DMS 273 treated with DMSO at 0.1 percent for 48 hours (cell line): ENCODE measurements at places on chromosomes 1 and 21.
A peak's percentile ranks its signal among the peaks of the same experiment; 100 is the strongest.

DNA sequence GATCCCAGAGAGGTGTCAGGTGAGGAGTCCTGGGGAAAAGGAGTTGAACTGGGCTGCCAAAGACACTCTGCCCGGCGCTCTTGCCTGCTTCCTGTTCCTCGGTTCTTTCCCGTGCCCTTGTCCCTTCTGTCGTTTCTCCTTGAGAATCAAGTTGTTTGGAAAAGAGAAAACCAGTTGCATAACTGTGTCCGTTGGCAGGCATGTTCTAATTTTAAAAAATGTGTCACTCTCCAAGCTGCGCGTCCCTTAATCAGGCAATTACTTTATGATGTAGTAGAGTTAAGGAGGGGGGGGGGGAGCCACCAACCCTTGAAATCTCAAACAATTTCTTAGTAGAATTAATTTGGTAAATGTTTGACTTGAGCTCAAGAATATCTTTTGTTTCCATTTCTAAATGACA, 105.9 kb upstream of the IGSF21 start:
- DNase-seq, result no peak

- no peak for DNase-seq
Observed at GRCh38 chr21:41610042-41610839, 102.3 kb upstream of the TMPRSS2 start.

DNA sequence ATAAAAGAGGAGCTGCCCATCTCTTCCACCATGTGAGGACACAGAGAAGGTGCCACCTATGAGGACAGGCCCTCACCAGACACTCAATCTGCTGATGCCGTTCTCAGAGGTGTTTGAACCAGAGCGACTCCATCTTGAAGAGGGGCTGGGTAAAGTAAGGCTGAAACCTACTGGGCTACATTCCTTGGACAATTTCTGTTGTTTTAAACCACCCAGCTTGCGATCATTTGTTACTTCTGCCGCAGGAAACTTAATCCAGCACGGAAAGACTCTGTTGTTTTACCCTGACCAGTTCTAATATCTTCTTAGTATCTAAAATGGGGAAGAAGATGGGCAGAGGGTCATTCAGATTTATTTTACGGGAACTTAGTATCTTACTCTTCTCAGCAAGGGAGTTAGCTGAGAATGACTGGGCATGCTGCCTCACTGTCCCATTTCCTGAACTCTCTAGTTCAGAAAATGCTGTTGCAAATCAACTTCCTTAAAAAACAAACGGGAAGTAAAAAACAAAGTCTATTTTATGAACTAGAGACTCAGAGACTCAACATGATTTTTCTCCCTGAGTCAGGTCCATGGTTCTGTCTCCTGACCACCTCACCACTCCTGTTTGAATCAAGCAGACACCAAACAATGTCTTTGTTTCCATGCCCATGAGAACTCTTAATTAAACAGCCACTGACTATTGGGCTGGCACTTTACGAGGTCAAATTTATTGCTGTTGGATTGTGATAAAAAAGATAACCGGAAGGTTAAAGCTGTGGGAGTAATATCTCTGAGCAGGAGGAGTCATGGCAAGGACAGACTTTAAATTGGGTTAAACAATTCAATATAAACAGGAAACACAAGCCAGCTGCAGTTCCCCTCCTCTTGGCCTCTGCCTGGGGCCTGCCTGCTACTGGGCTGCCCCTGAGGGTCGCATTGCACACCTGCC, 23.8 kb upstream of the IFNAR1 start:
- no peak for DNase-seq

DNA sequence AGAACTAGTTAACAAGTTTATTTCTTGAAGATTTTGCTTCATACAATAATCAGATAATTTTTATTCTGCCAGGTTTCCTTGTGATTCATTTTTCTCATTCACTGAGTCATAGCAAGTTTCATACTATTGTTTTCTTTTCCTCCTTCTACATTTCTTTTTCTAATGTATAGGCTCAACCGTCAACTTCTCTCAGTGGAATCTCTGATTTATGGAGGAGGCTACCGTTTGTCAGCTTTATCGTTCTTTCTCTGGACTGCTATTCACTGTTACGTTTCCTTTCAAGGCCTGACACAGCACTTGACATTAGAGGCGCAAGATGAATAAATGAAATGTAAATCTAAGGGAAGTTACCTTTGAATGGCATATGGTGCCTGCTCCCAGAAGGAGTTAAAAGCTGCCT, 284.3 kb upstream of the NR5A2 start:
- DNase-seq, result no peak

GRCh38 chr1:78007677-78008341, 3.1 kb downstream of the DNAJB4 start:
- DNase-seq, result no peak

DNA sequence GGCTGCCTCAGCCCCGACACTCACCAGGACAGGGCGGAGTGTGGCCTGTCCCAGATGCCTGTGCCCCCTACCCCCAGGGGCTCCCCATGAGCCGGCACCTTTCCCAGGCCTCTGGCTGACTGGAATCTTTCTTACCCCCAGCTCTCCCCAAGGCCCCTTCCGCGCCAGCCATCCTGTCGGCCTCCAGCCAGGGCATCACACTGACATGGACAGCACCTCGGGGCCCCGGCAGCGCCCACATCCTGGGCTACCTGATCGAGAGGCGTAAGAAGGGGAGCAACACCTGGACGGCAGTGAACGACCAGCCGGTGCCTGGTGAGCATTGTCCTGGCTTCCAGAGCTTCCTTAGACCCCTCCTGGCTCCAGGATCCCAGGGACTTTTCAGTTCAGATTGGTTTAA, 26.5 kb downstream of the IGFN1 start:
- DNase-seq, result no peak

- no peak for DNase-seq
Observed at GRCh38 chr1:7279769-7280168, 491.3 kb upstream of the VAMP3 start.

DNA sequence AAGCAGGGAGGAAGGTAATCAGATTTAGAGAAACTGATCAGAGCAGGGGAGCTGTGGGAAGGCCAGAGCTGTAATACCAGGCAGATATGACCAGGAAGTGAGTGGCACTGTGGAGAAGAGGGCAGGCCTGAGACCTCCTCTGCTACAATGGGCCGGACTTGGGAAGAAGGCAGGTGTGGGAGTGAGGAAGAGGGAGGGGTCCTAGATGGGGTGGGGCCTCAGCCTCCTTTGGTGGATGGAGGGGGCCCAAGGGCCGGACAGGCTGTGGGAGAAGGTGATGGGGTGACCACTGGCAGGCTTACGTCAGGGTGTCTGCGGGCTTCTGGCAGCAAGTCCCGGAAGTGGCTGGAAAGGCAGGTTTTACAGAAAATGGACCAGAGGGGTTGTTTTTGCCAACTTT, 5.0 kb upstream of the HPCA start:
- peak; percentile 26 for DNase-seq

DNA sequence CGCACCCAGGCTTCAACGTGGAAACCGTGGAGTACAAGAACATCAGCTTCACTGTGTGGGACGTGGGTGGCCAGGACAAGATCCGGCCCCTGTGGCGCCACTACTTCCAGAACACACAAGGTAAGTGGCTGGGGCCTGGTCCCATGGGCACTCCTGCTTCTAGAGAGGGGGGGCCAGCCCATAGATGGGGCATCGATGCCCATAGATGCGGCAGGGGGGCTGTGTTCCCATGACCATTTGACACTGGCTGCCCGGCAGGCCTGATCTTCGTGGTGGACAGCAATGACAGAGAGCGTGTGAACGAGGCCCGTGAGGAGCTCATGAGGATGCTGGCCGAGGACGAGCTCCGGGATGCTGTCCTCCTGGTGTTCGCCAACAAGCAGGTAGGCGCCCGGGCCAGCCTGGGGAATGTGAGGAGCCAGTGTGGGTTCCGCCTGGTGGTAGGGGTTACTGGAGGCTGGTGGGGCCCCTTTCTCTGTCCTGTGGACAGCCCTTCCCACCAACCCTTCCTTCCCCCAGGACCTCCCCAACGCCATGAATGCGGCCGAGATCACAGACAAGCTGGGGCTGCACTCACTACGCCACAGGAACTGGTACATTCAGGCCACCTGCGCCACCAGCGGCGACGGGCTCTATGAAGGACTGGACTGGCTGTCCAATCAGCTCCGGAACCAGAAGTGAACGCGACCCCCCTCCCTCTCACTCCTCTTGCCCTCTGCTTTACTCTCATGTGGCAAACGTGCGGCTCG, 5.6 kb downstream of the C1orf35 start:
- DNase-seq, result no peak

DNA sequence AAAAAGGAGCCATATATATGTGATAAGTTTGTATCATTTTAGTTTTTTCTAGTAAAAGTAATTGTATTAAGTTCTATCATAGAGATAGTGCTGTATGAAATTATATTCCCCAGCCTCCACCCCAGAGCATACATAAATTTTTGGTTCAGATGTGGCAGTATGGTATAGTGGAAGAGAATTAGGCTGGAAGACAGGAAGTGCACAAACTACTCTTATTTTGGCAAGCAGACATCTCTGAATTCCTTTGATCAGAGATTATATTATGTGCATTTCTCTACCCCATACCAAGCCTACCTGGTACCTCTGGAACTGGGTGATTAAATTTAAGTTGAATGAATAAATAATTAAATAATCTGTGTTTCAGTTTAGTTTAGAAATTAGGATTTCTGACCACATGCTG, 55.9 kb downstream of the FNBP1L start:
- no peak for DNase-seq

DNA sequence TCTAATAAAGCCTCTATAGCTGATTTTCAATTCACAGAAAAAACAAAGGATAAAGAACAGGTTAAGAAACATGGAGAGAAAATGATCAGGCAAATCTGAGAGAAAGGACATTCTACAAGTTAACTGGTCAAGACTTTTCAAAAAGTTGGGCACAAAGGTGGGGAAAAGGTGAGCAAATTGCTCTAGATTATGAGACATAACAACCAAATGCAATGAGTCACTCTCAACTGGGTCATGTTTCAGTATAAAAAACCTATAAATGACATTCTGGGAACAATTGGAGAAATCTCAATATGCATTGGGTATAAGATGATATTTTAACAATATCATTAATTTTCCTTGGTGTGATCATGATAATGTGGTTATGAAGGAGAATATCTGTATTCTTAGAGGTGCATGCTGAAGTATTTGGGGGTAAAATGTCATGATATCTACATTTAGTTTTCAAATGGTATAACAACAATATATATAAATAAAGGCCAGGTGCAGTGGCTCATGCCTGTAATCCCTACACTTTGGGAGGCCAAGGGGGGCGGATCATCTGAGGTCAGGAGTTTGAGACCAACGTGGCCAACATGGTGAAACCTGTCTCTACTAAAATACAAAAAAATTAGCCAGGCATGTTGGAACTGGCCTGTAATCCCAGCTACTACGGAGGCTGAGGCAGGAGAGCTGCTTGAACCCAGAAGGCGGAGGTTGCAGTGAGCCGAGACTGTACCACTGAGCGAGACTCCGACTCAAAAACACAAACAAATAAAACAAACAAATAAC, 27.0 kb downstream of the ANKRD13C start:
- no peak for DNase-seq

DNA sequence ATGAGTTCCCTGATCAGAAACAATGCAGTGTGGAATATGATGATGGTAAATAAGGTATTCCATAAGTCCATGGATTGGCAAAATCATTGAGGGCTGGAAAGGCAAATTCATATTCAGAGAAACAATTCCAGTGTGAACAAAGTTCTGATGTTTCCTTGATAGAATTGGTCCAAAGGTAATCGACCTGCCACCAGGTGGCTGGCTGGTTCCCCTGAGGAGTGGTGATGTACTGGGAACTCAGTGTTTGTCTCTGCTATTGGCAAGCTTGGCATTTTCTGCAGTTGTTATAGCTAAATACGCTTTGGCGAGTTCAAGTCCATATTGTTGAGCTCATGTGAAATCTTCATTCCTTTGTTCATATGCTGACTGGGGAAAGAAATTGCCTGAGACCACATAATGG, 165.5 kb upstream of the PTGFR start:
- DNase-seq, result no peak

- peak; percentile 96 for DNase-seq
Observed at GRCh38 chr1:218384581-218384993, 39.5 kb downstream of the TGFB2 start.

DNA sequence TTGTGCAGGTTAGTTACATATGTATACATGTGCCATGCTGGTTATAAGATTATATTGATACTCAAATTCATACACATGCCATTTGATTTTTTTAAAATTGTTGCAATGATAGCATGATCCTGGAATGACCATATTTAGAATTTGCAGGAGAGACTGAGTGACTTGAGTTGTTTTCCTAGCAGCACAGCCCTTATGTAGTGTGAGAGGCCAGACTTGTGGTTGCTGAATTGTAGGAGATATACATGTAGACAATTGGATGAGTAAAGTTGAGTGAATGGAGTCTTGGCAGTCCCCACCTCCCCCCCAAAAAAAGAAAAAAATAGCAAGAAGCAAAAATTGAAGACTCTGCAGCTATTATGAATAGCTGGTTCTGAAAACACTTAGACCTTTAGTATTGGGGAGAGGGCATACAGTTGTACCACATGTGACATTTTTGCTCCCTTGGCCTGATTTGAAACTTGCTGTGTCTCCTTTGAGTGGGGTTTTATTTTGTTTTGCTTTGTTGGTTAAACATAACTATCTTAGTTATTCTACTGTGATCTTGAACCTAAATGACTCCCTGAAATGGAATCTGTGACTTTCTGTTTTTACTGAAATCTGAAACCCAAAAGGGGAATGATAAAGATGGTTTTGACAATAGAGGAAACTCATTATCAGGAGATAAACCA, 280.3 kb downstream of the HMCN1 start:
- no peak for DNase-seq

- DNase-seq, result no peak
Observed at GRCh38 chr1:200903793-200904192, 9.1 kb downstream of the INAVA start.

DNA sequence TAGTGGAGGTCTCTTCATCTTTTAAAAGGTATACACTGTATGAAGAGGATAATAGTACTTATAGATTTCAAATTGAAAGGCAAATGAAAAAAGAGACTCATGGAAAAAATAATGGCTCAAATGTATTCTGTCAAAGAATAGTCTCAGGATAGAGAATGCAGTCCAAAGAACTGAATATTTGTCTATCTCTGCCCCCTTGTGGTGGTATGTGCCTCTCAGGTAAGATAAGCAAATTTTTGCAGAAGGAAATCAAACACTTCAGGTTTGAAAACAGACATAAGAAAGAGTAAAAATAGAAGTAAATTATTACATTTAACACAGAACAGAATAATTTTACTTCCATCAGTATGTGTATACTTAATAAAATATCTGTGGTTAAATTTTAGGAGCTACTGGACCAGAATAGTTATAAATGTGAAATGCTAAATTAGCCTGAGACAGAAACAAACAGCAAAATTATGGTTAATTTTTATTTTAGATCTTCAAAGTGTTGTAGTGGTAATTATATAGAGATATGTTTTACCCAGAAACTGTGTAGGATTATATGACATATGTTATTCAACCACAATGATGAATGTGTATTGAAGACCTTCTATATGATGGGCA, 164.4 kb upstream of the PALMD start:
- DNase-seq, result peak; percentile 32

DNA sequence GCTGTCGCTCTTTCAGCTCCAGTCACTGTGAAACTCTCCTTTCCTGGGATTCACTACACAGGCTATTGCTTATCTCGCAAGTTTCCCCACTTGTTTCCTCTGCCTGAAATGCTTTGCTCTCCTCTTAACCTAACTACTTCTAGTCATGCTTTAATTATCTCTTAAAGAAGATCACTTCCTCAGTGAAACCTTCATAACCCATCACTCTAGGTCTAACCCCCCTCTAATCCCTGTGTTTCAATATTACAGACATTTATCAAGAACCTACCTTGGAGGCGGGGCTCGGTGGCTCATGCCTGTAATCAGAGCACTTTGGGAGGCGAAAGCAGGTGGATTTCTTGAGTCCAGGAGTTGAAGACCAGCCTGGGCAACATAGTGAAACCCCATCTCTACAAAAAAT, 16.7 kb upstream of the ZNF644 start:
- no peak for DNase-seq
